Effector CD8-positive, alpha-beta T cell (primary cell): ENCODE measurements at places on chromosomes 7 and 10.

- no peak for DNase-seq
These were observed 1133.4 kb downstream of the CNTNAP2 start for GRCh38 chr7:147249956-147250355.

DNA sequence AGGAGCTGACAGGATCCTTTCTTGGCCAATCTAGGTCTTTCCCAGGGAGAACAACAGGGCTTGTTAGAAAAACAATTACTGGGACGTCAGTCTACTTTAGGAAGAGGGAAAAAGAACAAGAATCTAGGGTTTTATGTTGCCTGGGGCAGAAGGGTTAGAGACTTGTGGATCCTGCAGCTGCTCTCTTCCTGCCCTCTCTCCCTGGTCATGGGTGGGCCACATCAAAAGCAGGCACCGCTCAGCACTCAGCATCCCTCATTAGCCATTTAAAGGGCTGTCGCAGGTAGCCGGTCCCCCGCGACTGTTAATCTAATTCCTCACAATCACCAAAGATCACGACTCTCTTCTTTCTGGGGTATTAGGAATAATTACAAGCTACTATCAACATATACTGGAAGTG, 631.9 kb downstream of the CALN1 start:
- no peak for DNase-seq

- no peak for DNase-seq
These were observed 80.0 kb upstream of the INSIG1 start for GRCh38 chr7:155217634-155218033.

GRCh38 chr7:45710271-45711160, 136.3 kb downstream of the ADCY1 start:
- DNase-seq, result no peak

DNA sequence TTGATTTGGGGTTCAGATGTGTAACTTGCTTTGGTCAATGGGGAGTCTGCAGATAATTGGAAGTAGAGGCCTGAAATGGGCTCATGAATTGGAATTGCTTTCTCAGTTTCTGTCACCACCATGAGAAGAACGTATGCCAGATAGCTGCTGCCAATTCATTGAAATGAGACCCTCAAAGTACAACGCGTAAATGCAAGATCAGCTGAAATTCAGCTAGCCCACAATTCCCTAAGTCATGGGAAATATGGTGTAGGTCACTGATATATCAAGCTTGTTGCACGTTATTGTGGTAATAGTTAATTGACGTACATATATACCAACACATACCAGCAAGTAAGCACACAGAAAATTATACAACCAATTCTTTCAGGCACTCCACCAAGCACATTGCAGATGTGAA, 520.0 kb downstream of the NRG3 start:
- DNase-seq, result no peak

DNA sequence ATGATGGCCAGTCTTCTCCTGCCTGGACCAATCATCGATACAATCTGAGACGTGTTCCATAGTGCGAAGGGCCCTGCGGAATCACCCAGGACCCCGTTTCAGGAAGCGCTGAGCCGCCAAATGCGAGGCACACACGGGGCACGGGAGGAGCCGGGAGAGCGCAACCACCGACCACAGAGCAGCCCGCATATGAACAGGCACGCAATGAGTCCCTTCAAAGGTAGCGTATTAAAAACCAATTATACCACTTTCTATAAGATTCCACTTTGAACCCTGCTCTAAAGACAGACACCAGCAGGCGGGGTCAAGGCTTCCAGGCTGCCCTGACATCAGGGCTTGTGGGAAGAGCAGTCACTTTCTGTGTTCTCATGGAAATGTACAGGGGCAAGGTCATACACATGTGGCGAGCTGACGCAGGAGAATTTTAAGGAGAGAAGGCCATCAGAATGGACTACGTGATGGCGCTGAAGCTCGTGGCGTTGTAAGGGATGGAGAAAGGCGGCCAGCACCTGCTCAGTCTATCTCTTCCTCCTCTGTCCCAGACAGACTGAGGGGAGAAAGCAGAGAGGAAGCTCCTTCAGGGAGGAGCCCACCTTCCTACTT, 46.2 kb downstream of the AMZ1 start:
- no peak for DNase-seq

- no peak for DNase-seq
These were observed 170.5 kb downstream of the CCDC7 start for GRCh38 chr10:32616438-32616837.

DNA sequence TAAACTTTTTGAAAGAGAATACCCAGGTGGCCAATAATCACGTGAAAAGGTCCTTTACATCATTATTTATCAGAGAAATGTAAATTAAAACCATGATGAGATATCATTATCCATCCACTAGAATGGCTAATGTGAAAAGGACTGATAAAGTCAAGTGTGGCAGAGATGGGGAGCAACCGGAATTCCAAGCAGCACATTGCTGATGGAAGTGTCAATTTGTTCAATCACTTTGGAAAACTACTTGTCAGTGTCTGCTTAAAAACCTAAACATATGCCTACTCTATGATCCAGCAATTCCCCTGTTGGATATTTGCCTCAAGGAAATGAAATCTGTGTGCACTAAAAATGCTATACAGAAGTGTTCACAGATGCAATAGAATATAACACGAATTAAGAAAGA, 465.6 kb downstream of the PLXNA4 start:
- no peak for DNase-seq

- no peak for DNase-seq
These were observed 90.5 kb downstream of the RNF216 start for GRCh38 chr7:5690931-5691473.

GRCh38 chr10:111114758-111115500, 38.1 kb downstream of the ADRA2A start:
- DNase-seq, result no peak

GRCh38 chr7:154910977-154911376, 91.9 kb downstream of the PAXIP1 start:
- DNase-seq, result no peak

DNA sequence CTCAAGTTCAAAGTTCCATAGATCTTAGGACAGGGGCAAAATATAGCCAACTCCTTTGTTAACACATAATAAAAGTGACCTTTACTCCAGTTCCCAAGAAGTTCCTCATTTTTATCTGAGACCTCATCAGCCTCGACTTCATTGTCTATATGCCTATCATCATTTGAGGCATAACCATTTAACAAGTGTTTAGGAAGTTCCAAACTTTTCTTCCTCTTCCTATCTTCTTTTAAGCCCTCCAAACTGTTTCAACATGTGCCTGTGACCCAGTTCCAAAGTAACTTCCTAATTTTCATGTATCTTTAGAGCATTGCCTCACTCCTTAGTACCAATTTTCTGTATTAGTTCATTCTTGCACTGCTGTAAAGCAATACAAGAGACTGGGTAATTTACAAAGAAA, 569.1 kb downstream of the ANKRD7 start:
- no peak for DNase-seq

- no peak for DNase-seq
These were observed 242.6 kb downstream of the TWIST1 start for GRCh38 chr7:18874880-18875279.

- DNase-seq, result no peak
These were observed 7.2 kb upstream of the GRID1 start for GRCh38 chr10:86373828-86374227.

DNA sequence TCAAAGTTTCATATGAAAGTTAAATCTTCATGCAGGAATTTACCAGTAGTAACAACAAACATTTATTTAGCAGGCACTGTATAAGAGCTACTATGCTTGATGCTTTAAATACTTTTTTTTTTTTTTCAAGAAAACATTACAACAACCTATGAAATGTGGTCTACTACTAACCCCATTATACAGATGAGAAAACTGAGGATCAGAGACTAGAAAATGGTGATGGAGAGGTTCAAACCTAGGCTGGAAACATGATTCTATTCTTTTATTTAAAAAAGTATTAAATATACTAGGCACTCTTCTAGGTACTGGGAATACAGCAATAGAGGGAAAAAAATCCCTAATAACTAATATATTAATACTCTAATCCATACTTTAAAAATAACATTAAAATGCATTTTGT, 40.6 kb upstream of the TMEM168 start:
- no peak for DNase-seq

DNA sequence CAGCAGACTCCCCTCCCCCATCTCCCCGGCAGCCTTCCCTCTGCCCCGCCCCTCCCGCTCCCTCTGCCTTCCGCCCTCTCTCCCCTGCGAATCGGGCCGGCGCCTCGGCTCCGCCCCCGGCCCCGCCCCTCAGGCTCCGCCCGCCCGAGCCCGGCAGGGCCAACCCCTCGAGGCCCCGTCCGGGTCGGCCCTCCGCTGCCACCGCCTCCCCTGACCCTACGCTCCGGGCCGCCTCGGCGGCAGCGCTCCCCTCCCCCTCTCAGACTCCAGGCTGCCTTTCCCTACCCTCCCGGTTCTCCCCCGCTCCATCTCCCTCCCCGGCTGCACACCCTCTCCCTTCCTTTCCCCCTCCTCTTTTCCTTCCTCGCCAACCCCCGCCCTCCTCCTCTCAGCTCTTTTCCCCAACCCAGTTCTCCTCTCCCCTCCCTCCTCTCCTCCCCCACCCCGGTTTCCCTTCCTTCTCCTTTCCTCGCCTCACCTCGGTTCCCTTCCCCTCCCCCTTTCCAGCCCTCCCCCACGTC, 1.6 kb downstream of the ZNF467 start:
- peak; percentile 74 for DNase-seq

- no peak for DNase-seq
These were observed 24.8 kb upstream of the ADARB2 start for GRCh38 chr10:1762076-1762475.

DNA sequence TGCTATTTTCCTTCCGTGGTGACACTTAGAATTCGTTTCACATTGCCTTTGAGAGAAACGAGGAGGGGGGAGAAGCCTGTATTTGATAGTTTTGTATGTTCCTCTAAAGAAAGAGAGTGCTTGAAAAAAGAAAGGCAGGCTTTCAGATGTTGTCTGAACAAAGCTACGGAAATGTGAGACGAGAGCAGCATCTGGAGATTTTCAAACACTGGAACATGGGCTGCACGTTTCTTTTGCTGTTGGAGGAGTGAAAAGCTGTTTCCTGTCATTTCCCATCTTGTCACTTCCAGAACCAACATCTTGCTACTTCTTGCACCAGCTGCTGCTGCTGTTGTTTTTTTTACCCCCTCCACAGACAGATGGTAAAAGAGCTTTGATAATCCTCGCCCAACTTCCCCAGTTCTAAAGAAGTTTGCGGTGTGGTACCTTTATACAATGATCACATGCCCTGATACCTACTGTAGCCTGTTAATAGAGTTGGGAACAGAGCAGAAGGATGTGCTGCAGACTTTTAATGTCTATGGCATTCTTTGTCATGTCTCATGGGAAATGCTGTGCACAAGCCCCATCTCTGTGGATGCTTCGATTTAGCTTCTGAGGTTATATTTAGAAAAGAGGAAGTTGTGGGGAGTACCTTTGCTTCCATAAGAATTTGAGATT, 408.1 kb downstream of the AUTS2 start:
- no peak for DNase-seq
